ENCODE measurements at places on chromosomes 2 and 18.

DNA sequence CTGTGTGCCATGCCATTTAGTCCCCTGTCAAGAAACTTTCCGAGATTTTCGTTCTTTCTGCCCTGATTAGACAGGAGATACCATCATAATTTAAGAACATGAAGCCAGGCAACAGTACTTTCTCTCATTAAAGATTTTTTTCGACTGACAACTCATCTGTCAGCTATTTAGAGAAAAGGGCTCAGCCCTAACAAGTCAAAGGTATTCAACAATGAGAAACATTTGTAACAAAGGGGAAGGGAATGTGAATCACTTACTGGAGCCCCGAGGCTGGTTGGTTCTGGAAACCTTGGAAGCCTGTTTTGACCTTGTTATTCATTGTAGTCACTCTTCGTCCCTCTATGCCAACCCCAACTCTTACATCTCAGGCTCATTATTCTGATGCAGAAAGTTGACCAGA is 199.4 kb downstream of the SPP2 start:
- no peak for DNase-seq

- no peak for DNase-seq
Measured at GRCh38 chr18:52367953-52368742, 28.2 kb downstream of the DCC start.

GRCh38 chr2:42513252-42513918 is 19.6 kb upstream of the KCNG3 start:
- no peak for DNase-seq

DNA sequence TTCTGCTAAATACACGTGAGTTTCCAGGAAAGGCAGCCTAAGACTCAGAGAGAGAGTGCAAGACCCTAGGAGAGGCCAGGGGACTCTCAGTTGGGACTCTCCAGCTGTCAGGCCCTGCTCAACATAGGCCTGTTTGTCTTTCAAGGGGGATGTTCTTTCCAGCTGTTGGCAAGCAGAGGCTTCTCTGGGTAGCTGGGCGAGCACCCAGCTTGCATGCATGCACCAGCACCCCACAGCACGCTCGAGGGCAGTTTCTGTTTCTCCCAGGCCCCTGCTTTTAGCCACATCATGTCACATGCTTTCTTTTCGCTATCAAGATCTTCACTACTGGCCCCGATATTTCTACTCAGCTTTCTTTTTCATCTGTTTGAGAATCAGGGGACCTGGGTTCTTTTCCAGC is 479.3 kb upstream of the HS6ST1 start:
- no peak for DNase-seq

GRCh38 chr18:73923866-73924265 is 223.8 kb downstream of the FBXO15 start:
- no peak for DNase-seq

- no peak for DNase-seq
Measured at GRCh38 chr2:228956701-228957474, 314.2 kb downstream of the PID1 start.

- DNase-seq = no peak
Measured at GRCh38 chr2:101883860-101884259, 107.9 kb upstream of the IL1R2 start.

DNA sequence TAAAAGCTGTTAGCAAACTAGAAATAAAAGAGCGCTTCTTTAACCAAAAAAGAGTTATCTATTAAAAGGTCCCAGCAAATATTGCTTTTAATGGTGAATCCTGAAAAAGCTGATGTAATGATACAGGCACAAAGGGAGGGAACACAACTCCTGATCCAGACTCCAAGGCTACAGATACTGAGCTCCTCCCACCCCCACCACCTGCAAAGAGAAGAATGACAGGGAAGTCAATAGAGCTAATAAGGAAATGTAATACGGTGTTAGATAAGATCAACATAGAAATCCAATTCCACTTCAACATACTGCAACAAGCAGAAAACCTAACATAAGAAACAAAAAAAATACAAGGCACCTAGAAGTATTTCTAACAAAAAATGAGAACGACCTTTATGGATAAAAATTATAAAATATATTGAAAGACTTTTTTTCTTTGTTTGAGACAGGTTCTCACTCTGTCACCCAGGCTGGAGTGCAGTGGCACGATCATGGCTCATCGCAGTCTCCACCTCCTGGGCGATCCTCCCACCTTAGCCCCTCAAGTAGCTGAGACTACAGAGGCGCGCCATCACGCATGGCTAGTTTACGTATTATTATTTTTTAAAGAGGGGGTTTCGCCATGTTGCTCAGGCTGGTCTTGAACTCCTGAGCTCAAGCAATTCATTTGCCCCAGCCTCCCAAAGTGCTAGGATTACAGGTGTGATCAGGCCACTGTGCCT is 192.2 kb downstream of the HDAC4 start:
- no peak for DNase-seq

GRCh38 chr2:111978452-111979170 is 76.5 kb upstream of the TMEM87B start:
- no peak for DNase-seq

GRCh38 chr2:165573534-165574461 is 104.3 kb downstream of the CSRNP3 start:
- DNase-seq = peak; percentile 92

DNA sequence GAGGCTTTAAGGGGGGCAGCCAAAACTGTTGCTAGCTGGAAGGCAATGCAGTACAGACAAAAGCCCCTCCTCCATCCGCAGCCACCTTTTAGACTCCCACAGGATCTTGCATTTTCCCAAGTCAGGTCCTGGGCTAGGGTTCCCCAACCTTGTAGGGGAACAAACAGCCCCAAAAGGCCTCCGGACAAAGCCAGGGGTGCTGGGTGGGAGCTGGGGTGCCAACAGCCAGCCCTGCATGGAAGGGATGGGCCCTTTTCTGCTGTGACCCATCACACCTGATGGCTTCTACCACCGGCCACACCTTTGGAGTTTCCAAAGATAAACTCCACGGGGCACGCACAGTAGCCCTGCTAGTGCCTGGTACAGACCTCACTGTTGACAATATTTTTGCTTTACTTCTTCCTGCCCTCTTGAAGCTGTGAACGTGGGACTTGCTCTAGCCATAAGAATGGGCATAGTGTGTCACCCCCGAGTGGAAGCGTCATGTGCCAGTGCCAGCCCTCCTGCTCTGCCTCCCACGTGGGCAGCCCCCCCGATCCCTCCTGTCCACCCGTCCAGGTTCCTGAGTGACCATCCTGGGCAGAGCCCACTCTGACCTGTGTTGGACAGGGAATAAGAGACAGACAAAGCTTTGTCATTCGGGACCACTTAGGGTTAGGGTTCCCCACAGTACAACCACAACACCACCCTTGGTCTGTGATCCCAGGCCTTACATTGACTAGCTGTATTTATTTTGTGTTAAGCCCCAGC is 18.8 kb downstream of the TUBB6 start:
- no peak for DNase-seq

DNA sequence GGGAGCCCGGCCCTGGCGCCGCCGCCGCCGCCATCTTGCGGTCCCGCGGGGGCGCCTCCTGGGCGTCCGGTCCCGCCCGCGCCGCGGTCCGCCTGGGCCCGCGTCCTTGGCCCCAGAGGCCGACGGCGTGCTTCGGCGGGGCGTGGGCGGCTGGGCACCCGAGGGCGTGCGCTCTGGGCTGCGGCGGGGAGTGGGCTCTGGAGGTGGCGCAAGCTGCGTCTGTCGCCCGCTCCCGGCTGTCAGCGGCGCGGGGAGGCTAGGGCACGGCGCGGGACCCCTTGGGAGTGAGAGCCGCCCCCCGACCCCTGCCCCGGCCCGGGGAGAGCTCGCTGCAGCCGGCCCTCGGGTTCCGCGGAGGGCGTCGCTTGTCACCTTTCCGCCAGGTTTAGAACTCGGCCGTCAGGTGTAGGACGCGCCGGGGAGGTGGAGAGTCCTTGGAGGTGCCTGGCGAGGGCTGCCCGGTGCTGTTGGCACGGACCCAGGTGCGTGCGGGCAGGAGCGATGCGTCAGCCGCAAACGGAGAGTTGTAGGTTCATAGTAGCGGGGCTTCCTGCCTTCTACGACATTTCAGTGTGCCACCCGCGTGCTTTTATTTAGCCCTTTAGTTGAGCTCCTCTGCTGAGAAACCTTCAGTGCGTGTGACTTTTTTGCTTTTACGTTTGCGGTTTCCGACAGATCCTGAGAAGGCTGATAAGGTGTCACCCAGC is 921 bp downstream of the VAPA start:
- peak; percentile 25 for DNase-seq

GRCh38 chr2:6937582-6937981 is 20.4 kb downstream of the RNF144A start:
- DNase-seq = no peak

GRCh38 chr2:182554950-182555349 is 128.1 kb upstream of the PDE1A start:
- no peak for DNase-seq

DNA sequence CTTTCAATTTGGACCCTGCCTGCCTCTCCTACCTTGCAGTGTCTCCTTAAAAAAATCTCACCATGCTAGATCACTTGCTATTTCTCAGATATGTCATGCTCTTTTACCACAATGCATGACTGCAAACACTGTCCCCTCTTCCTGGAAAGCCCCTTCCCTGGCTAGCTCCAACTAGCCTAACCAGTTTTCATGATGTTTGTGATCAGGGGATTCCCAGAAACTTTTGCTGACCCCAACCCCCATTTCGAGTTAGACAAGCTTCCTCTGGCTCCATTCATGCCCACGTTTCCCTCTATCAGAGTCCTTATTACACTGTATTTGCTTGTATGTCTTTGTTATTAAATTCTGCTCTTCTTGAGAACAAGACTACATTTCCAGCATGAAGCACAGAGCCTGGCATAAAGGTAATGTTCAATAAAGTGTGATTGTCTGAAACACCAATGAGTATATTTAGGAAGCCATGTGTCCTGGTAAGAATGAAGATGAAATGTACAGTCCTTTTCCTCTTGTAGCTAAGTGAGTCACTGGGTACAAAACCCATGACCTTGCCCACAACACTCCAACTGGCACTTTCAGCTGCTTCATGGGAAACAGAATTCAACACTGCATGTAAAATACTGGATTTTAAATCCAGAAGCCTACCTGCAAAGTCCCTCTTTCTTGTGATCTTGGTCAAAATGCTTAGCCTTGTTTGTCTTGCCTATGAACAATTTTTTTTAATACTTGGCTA is 62.0 kb upstream of the ATL2 start:
- no peak for DNase-seq

GRCh38 chr2:280650-281110 is 7.2 kb downstream of the ALKAL2 start:
- no peak for DNase-seq

DNA sequence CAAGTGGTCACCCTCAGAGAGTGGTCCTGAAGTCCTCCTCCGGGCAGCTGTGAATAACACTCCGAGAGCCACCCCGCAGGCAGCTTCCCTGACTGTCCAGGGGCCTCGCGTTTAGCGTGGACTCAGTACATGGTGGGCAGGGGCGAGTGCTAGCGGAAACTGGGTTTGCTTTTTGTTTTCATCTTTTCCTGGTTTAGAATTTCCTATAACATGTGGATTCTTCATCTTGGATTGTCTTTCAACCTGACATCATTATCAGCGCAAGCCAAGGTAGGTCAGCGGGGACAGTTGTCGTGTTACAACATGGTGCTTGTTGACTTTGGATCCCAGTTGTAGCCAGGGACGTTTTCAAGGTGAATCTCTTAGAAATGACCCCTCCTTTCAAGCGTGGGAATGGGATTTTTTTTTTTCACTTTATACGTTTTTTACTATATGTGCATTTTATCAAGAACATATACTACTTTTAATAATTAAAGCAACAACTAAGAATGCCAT is 20.9 kb downstream of the RMC1 start:
- DNase-seq = no peak

GRCh38 chr2:236607471-236608187 is 38.0 kb downstream of the ACKR3 start:
- DNase-seq = no peak

GRCh38 chr2:240463866-240464481 is 28.5 kb downstream of the GPC1 start:
- DNase-seq = no peak

GRCh38 chr2:191631754-191632153 is 46.2 kb upstream of the NABP1 start:
- no peak for DNase-seq

GRCh38 chr2:148667113-148667836 is 22.7 kb downstream of the EPC2 start:
- DNase-seq = no peak

DNA sequence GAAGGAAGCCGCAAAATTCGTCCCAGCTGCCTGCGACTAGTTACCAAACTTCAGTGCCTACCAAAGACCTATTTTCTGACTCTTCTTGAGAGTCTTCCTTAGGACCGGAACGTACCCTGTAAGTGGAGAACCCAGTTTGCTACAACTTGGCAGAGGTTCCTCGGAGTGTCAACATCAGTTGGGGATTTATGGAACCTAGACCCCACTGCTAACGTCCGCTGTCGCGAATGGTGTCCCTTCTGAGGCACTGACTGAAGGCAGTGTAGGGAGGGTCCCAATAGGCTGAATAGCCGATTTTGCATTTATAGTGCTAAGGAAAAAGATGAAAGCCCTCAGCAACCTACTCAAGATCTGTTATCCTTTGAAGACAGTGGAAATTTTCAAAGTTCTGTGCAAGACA is 568 bp upstream of the STK17B start:
- no peak for DNase-seq

- no peak for DNase-seq
Measured at GRCh38 chr2:108460345-108461037, 11.5 kb downstream of the GCC2 start.

GRCh38 chr18:3985664-3986063 is 469.4 kb downstream of the DLGAP1 start:
- no peak for DNase-seq

- no peak for DNase-seq
Measured at GRCh38 chr2:113848758-113849415, 41.0 kb upstream of the ACTR3 start.

DNA sequence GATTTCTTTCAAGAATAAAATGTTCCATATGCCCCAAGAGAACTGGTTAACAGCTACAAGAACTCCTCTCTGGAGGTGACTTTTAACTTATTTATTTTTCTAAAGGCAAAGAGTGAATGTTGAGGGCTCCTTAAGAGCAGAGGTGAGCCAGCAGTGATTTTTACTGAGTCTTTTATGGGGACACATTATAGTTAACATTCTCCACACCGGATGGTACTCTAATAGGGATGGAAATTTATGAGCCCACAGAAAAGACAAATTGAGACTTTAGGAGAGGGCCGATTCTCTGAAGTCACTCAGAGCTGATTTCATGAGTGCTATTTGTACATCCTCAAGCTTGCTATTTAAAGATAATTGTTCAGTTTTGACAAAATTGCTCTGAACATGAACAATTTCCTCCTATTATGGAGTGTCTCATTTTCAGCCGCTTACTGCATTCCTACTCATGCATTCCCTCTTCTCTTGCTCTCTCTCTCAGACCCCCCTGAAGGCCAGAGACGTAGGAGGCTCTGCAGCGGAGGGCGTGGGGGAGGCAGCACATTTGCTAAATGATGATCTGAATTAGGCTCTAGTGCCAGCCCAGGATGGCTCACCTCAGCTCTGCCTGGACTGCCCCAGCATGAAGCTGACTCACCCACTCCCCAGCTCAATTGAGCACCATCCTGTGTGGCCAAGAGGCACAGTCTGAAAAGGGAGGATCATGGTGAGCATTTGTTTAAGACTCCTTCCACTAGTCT is 5.9 kb upstream of the RPL37A start:
- no peak for DNase-seq

GRCh38 chr2:188808947-188809355 is 165.2 kb upstream of the COL3A1 start:
- DNase-seq = no peak

GRCh38 chr2:24363301-24363700 is 3.0 kb upstream of the ITSN2 start:
- no peak for DNase-seq

GRCh38 chr2:64515086-64515485 is 9.0 kb upstream of the AFTPH start:
- no peak for DNase-seq

- DNase-seq = no peak
Measured at GRCh38 chr18:74414953-74415515, 42.1 kb downstream of the DIPK1C start.

GRCh38 chr2:63701406-63701805 is 112.6 kb downstream of the MDH1 start:
- no peak for DNase-seq

Measured in NCI-H2171 (cell line).